ENCODE measurements at places on chromosomes 11 and 22. TPM values are rescaled to one million over a fixed set of nuclear protein-coding genes. Genes with fewer than 3 reads are reported as not detected.

The KRTAP5-1 gene
- total RNA-seq = not detected

The LBHD1 gene
- 7.7 TPM for total RNA-seq

GRCh38 chr11:62601122-62601371, 618 bp downstream of the MTA2 start:
- DNase-seq = peak; percentile 39

DNA sequence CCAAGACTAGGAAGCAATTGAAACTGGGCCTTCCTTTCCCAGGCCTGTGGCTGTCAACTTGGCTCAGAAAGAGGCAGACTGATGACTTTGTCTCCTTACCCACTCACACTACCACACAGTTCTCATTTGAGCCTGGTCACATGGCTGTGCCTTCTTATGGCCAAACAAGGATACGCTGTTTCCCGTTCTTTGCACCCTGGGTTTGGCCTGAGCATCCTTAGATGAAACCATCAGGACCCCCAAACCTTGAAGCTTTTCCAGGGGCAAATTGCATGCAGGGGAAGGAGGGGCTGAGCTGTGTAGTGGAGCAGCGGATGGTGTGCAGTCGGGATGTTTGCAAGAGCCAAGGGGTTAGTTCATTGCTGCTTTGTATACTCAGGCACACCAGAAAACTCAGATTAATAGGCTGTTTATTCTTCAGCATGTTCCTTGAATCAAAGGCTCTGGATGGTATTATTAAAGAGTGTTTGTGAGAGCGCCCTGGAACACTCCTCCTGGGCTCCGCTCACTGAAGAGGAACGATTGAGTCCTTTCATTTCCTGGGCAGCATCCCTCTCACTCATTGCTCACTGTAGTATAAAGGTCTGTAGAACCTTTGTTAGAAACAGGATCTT, 69.8 kb downstream of the ARFGAP2 start:
- no peak for DNase-seq

DNA sequence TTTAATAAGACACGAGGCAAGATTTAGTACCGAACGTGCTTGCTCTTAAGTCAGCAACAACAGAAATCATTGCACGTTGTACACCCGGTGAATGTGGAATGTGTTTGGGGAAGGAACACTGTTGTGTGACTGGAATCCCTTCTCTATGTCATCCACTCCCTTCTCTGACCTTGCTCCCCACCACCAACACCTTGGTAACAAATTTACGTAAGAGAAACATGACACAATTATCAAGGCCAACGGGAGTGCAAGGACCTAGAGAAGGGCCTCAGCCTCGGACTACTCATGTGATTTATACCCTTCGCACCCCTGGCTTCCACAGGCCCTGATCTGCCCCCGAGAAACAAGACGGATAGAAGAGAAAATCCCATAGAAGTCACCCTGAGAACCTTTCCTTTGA, 236.2 kb downstream of the LARGE1 start:
- no peak for DNase-seq

The FAM89B gene
- 68.2 TPM for total RNA-seq

DNA sequence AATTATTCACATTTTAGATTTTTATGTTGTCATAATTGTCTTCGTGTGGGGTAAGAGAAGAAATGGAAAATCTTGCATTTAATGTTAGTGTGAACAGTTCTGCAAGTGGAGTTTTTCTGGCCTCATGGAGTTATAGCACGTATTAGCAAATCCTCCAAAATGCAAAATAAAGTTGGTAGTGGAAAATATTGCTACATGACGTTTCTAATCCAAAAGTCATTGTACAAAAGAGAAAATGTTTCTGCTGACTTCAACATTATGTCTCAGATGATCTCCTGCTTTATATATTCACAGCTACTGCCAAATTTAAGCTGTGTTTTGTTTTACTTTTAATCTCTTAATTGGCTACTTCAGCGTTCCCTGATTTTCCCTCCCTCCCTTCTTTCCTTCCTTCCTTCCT, 1804.0 kb upstream of the RAG2 start:
- no peak for DNase-seq

DNA sequence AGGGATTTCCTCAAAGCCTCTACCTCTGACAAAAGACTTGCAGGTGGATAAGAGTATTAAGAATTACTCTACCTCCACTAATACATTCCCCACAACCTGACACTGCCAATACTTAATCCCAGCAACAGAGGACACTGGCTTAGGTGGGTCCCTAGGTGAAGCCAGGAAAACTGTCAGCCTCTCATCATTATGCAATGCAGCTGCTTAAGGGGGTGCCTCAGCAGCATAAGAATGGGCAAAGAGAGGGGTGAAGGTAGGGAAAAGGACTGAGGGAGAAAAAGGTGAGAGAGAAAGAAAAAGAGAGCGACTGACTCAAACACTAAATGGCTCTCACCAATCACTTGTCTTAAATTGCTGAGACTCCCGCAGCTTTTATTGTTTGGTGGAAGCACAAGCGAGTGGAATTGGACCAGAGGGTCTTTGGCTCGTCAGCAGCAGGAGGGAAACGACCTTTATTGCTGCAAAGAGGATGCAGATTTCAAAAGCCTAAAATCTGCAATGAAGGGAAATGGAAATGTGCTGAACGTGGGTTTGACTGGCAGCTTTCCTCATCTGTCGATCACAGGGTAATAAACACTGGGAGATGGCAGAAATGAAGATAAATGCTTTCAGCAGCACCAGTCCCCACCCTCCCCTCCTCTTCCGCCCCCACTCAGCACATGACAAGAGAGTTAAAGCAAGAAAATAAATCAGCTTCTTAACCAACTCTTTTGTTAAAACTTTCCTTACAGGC, 64.9 kb upstream of the CHRM4 start:
- no peak for DNase-seq

DNA sequence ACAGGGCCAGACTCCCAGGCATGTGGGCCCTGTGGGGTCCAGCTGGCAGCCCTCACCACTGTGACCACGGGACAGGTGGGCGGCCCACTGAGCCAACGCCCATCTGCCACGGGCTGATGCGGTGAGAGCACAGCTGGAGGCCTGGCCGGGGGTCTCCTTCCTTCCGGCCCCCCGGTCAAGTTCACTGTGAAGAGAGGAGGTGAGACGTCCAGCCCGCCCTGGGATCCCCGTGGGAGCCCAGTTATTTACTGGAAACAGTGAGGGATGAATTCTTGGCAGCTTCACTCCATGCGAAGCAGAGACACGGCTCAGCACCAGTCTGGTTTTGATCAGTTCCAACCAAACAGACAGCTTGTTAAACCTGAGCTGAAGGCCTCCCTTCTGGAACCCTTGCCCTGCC, 38.7 kb downstream of the WNT11 start:
- no peak for DNase-seq

DNA sequence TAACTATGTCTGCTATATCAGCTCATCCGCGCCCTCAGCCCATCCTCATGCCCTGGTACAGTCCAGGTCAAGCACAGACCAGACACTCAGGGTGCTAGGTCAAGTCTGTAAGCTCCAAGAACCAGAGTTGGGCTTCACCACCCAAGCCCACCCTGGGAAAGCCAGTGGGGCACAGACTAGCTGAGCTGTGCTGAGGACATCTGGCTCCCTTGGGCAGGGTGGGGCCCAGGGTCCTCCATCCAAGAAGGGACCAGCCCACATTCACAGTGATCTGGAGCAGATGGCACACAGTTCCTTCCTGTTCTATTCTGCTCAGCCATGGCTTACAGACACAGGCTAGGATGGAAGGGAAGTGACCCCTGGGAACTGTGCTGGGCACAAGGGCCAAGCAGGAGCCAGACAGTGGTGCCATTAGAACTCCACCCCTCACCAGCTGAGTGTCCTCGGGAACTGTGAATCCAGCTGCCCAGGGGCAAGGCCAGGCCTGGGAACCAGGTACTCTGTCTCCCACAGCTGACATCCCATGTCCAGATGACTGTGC, 9.1 kb downstream of the P2RY6 start:
- DNase-seq = no peak

GRCh38 chr22:27878541-27878940, 40.5 kb downstream of the PITPNB start:
- DNase-seq = no peak

DNA sequence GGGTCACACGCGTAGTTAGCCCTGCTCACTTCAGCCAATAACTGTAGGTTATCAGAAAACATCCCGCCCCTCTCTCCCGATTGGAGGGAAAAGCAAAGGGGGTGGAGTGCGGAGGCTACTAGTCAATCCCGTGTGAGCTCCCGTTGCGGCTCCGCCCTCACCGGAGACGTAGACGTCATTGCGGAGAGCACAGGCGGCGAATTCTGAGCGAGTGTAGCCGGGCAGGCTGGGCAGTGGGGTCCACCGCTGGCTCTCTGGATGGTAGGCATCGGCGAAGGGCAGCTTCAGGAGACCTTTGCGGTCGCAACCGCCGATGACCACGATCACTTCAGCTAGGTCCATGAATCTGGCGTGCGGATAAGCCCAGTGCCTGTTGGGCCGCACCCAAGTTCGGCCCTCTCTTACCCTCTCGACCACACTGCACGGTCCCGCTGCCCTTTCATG, 4.7 kb downstream of the KLHL35 start:
- DNase-seq = peak; percentile 93

The CCDC89 gene
- 2.6 TPM for total RNA-seq

GRCh38 chr11:16749666-16750065, 11.2 kb downstream of the C11orf58 start:
- no peak for DNase-seq

GRCh38 chr11:17411418-17411817, 23.0 kb upstream of the KCNJ11 start:
- DNase-seq = no peak

- no peak for DNase-seq
Measured at GRCh38 chr22:36358533-36359469, 29.0 kb downstream of the MYH9 start.

The TOB2 gene
- 131 TPM for total RNA-seq

DNA sequence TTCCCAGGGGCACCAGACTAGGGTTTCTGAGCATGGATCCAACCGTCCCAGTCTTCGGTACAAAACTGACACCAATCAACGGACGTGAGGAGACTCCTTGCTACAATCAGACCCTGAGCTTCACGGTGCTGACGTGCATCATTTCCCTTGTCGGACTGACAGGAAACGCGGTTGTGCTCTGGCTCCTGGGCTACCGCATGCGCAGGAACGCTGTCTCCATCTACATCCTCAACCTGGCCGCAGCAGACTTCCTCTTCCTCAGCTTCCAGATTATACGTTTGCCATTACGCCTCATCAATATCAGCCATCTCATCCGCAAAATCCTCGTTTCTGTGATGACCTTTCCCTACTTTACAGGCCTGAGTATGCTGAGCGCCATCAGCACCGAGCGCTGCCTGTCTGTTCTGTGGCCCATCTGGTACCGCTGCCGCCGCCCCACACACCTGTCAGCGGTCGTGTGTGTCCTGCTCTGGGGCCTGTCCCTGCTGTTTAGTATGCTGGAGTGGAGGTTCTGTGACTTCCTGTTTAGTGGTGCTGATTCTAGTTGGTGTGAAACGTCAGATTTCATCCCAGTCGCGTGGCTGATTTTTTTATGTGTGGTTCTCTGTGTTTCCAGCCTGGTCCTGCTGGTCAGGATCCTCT, 709 bp downstream of the MRGPRX4 start:
- no peak for DNase-seq

GRCh38 chr11:45646275-45646927, 19.0 kb downstream of the CHST1 start:
- DNase-seq = no peak

DNA sequence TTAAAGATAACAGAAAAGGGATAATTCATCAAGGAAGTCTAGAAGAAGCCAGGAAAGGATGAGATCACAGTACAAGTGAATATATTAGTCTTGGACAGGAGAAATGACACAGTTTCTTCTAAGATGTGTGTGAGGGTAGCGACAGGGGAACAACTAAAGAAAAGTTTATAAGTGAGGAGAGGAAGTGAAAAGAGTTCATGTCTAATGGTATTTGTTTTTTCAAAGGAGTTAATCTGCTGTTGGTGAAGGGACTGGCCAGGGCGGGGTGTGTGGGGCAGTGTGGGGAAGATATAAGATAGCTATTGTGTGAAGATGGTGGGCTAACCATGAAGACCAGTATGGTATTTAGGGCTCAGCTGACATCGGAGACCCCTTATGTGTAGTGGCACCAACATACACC, 7.6 kb upstream of the PPFIBP2 start:
- DNase-seq = no peak

DNA sequence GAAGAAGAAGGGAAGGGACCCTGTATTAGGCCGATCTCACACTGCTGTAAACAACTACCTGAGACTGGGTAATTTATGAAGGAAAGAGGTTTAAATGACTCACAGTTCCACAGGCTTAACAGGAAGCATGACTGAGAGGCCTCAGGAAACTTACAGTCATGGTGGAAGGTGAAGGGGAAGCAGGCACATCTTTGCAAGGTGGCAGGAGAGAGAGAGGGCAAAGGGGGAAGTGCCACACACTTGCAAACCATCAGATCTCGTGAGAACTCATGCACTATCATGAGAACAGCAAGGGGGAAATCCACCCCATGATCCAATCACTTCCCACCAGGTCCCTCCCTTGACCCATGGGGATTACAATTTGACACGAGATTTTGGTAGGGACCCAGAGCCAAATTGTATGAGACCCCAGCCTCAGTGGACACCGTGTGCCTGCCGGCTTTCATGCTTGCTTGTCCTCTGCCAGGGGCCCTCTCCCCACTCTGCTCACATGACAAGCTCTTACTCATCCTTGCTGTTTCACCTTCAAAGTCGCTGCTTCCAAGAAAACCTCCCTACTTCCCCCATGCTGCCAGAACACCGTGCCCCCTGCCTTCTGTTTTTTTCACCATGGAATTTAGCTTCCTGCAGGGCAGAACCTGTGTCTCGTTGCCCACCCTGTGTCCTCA, 23.3 kb upstream of the PPFIA1 start:
- DNase-seq = no peak

DNA sequence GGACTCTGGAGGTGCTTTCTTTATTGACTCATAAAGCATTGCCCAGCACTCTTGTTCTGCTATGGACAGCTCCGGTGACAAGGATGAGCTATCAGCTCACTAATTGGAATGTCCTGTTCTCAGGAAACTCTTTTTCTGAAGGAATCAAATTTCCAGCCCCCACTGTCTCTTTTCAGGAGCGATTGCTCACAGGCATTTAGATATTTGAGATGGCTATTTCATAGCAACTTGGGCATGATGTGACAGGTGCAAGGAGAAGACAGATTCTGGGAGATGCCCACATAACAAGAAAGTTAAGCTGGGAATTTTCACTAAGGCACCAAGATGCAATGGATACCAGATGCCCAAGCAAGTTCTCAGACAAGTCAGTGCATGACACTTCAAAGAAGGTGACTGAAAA, 123.4 kb upstream of the CSNK2A3 start:
- DNase-seq = no peak

The SCGB2A2 gene
- total RNA-seq = not detected

The OR51I1 gene
- total RNA-seq = 0.23 TPM

- no peak for DNase-seq
Measured at GRCh38 chr11:75135021-75135650, 15.8 kb upstream of the SLCO2B1 start.

DNA sequence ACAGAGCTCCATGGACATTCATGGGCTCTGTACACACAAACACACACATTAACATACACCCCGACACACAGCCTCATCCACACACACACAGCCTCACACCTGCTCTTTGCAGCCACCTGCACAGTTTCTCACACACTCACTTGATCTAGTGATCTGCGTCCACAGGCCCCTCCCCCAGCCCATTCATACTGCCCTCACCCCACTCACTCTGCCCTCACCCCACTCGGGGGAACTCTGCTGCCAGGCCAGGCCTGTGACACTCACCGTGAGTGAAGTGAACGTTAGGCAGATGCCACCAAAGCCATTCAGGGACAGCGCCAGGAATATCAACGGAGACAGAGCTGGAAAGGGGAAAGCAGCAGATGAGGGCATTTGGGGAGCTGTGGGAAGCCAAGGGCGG, 15.0 kb downstream of the SLC43A1 start:
- no peak for DNase-seq

- DNase-seq = no peak
Measured at GRCh38 chr11:126434950-126435335, 79.5 kb downstream of the ST3GAL4 start.

- peak; percentile 5 for DNase-seq
Measured at GRCh38 chr22:49365910-49366309, 461.8 kb downstream of the BRD1 start.

Data from mucosa of gallbladder (tissue), 1 donor.